ENCODE measurements at places on chromosomes 6 and 20. TPM values are rescaled to one million over a fixed set of nuclear protein-coding genes. Genes with fewer than 3 reads are reported as not detected.

Gene EYS
- not detected for total RNA-seq

Gene CGAS
- total RNA-seq: 1.8 TPM

Gene OXT
- total RNA-seq: not detected

Gene KIF25
- not detected for total RNA-seq

Gene ENPP1
- 4.4 TPM for total RNA-seq

Gene HMGCLL1
- total RNA-seq: 0.25 TPM

Gene ALDH5A1
- 16.5 TPM for total RNA-seq

Gene TCP11
- total RNA-seq: not detected

Gene MCCD1
- not detected for total RNA-seq

Gene ZC3H12D
- total RNA-seq: 1.3 TPM

Gene CARMIL1
- 14.9 TPM for total RNA-seq

Gene DNMT3B
- total RNA-seq: 2.0 TPM

Gene FHL5
- total RNA-seq: 3.5 TPM

Gene TSPO2
- total RNA-seq: not detected

Gene HTR1E
- not detected for total RNA-seq

Gene TRAM2
- 5.4 TPM for total RNA-seq
